NCI-H2081 (cell line): ENCODE measurements at places on chromosomes 7 and 10.

- DNase-seq = no peak
Measured at GRCh38 chr10:52452600-52453493, 138.8 kb downstream of the DKK1 start.

GRCh38 chr7:93262535-93262934 is 30.4 kb downstream of the VPS50 start:
- no peak for DNase-seq

DNA sequence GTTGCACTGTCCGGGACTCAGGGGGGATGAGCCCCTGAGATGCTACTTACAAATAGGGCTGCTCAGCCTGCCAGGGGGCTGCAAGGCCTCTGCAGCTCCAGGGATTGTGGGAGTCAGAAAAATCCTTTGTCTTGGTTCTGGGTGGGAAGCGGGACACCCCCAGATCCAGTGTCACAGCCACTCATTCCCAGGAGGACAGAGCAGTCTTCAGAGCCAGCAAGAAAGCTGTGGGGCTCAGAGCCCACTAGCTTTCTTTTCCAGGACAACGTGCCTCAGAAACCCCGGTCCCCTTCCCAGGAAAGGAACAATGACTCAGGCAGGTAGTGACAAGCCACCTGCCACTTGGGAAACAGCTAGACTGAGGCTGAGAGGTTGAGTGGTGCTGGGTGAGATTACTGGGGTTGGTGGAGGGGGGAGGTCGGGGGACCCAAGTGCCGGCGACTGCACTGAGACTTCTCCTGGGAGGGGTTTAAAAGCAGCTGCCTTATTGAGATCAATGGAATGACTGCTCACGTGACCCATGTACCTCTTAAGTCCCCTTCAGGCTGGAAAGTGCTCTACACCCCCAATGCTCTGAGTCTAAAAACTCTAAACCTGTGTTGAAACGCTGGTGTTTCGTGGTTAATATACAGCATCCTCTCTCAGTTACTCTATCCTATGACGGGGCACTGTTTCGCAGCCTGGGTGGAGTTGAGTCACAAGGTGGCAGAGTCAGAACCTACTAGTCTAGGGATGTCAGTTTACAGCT is 123.6 kb downstream of the UBE2H start:
- DNase-seq = no peak

DNA sequence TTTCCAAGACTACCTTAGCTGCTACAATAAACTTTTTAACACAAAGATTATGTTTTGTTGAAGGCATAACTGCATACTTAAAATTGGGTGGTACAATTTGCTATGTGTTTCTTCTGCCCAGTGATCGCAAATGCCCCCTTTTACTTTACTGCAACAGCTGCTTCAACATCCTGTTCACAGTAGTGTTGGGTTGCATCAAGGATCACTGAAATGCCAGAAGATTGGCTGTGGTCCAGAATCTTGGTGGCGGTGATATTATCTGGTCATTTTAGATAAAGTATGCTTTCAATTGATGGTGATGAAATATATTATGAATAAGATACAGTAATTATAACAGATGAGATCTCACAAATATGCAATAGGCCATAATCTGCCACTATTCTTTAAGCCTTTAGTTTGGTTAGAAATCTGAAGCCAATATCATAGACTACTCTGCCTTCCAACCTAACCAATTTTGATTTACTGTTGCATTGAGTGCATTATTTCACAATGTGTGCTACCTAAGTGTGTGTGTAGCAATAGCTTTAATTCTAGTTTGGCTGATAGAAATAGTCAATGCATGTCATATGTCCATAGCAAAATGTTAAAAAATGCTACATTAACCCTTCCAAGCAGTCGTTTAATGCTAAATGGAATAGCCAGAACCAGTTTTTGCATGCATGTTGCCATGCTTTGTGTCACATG is 29.8 kb upstream of the ING3 start:
- peak; percentile 4 for DNase-seq

GRCh38 chr7:71144963-71145362 is 13.0 kb downstream of the GALNT17 start:
- no peak for DNase-seq

DNA sequence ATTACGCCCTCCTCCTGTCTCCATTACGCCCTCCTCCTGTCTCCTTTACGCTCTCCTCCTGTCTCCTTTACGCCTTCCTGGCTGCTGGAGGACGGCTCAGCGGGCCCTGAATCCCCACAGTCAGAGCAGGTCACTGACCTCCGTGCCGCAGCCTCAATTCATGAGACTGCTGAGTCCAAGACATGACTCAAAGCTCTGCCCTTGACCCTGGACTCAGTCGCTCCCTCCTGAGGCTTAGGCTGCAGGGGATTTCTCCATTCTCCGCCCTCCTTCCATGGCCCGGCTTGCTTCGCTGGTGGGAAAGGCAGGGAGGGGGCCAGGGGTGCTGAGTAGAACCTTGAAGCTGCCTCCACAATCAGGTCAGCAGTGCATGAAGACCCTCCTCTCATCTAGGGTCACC is 21.0 kb upstream of the FOXL3 start:
- no peak for DNase-seq

GRCh38 chr7:63040966-63041610 is 957.6 kb upstream of the ZNF722 start:
- DNase-seq = no peak
